ENCODE measurements at places on chromosomes 3 and 15. TPM values are rescaled to one million over a fixed set of nuclear protein-coding genes. Genes with fewer than 3 reads are reported as not detected.

The CNTN4 gene
- not detected for total RNA-seq

The ESYT3 gene
- total RNA-seq, result 0.13 TPM

The TRH gene
- total RNA-seq, result not detected

The STARD5 gene
- 4.6 TPM for total RNA-seq

Data from activated CD8-positive, alpha-beta memory T cell treated with anti-CD3 and anti-CD28 coated beads for 36 hours (primary cell).